Foreskin fibroblast (primary cell): ENCODE measurements at places on chromosomes 2 and 18.

DNA sequence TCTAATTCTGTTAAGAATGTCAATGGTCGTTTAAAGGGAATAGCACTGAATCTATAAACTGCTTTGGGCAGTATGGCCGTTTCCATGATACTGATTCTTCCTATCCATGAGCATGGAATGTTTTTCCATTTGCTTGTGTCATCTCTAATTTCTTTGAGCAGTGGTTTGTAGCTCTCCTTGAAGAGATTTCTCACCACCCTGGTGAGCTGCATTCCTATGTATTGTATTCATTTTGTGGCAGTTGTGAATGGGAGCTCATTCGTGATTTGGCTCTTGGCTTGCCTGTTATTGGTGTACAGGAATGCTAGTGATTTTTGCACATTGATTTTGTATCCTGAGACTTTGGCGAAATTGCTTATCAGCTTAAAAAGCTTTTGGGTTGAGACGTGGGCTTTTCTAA lies 38.3 kb upstream of the WDR75 start:
- DNase-seq = peak; percentile 69

GRCh38 chr2:223086370-223086981 lies 34.5 kb downstream of the KCNE4 start:
- no peak for DNase-seq

DNA sequence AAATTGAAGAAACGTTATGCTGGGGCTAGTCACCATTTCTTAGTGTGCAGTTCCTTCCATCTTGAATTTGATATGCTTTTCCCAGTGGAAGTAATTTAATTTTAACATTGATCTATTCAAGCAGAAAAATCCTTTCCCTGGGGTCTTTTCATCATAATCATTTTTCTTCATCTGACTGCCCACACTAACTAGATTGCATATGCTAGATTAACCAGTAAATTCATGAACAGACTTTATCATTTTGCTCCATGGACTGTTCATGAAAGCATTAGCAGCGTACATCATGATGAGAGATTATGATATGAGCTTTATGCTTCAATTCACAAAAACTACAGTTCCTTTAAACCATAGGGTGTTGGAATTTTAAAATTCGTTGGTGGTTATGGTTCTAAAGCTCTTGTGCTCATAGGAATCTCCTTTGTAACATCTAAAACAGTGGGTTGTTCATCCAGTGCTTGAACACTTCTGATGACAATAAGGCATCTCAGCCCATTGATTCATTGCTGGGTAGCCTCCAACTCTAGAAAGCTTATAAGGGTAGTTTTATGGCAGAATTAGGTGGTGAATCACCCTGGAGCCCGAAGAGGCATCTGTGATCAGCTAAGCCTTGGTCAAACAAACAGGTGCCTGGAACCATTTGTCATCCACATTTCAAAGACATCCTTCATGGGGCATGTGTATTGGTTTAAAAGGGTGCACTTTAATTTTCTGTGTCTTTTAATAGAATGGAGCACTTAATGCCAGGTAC lies 77.2 kb upstream of the NDUFV2 start:
- peak; percentile 79 for DNase-seq

DNA sequence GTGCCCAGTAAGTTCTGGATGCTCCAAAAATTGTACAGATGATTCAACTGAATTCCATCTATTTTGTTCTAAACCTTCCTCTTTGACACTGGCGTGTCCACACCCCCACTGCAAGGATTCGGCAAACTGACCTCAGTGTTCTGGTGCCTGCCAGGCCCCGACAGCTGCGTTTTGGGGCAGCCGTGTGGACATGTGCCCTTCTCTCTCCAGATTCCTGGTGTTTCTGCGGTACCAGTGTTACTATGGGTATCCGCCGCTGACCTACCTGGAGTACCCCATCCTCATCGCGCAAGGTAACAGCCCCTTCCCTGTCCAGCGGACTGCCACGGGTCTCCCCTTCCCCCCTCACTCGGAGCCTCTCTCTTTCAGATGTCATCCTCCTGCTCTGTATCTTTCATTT lies 5.0 kb downstream of the SLC66A3 start:
- DNase-seq = no peak

GRCh38 chr2:199455210-199455544 lies 2.6 kb downstream of the SATB2 start:
- DNase-seq = no peak

GRCh38 chr2:192265751-192266150 lies 71.0 kb upstream of the TMEFF2 start:
- DNase-seq = peak; percentile 32

DNA sequence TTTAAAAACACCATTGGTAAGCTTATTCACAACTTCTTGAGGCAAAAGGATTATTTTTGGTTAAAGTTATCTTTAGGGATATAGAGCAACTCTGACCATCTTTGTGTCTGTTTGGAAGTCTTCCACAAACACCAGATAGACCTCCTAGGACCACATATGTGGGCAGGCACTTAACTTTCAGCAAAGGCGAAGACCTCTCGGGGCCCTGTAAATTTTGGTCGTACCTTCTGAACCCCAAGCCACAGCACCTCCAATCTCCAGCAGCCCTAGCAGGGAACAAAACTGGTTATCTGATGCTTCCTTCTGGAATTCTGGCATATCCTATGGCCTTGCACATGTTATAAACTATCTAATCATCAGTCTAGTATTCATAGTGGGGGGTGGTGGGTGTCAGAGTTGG lies 114.8 kb downstream of the MBD5 start:
- DNase-seq = no peak

GRCh38 chr2:203719456-203720410 lies 13.3 kb downstream of the CD28 start:
- no peak for DNase-seq

- DNase-seq = no peak
These were observed 139.4 kb upstream of the HAAO start for GRCh38 chr2:42931818-42932195.
